AG04450 (cell line): ENCODE measurements at places on chromosomes 4 and X.

DNA sequence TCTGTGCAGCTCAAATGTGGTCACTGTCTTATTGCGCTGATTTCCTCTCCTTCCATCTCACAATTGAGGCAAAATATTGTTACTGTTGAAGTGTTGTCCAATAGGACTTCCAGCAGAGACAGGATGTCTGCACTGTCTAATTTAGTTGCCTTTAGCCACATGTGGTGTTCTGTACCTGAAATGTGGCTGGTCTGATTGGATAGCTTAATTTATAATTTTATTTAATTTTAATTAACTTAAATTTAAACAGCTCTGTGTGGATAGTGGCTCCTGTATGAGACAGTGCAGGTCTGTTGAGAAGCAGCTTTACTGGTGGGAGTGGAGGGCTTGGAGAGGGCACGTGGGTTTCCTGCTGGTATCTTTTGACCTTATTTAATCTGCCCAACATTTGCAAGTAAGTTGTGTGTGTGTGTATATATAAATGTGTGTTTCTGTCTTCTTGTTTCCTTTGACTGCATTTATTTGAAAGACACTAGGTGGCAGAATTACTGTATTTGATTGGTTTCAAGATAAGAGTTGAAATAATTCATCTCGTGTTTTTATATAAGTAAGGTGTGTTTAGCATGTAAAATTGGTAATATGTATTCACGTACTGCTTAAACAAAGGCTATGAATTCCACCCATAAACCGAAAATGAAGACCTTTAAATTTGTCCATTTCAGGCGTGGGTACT, 55.3 kb upstream of the MSANTD1 start:
- DNase-seq, result no peak

DNA sequence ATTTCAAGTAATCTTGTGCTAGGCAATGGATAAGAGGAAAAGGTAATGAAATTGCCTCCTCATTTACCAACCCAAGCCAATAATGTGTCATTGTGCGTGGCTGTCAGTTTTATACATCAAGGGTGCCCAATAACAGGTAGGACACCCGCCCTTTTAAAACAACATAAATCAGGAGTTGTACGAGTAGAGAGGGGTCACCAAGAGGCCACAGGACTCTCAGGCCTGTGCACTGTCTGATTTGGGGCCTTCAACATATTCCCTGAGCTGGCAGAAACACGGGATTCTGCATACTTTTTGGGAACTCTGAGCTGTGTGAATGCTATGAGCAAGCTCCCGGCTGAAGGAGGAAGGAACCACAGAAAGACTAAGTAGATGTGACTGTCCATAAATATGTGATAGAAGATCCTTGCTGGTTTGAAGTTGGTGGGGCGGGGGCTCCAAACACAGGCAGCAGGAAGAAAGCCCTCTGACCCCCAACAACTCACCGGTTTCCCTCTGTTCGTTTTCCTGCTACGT, 82.7 kb upstream of the MAML3 start:
- DNase-seq, result no peak

GRCh38 chr4:35216636-35217035, 1027.7 kb downstream of the ARAP2 start:
- no peak for DNase-seq

- no peak for DNase-seq
Measured at GRCh38 chr4:103425406-103425805, 227.3 kb upstream of the CENPE start.

- no peak for DNase-seq
Measured at GRCh38 chr4:144547678-144548298, 98.2 kb upstream of the HHIP start.

GRCh38 chr4:4564522-4564921, 22.7 kb upstream of the STX18 start:
- DNase-seq, result no peak

- DNase-seq, result no peak
Measured at GRCh38 chrX:10110984-10111363, 45.8 kb upstream of the CLCN4 start.

DNA sequence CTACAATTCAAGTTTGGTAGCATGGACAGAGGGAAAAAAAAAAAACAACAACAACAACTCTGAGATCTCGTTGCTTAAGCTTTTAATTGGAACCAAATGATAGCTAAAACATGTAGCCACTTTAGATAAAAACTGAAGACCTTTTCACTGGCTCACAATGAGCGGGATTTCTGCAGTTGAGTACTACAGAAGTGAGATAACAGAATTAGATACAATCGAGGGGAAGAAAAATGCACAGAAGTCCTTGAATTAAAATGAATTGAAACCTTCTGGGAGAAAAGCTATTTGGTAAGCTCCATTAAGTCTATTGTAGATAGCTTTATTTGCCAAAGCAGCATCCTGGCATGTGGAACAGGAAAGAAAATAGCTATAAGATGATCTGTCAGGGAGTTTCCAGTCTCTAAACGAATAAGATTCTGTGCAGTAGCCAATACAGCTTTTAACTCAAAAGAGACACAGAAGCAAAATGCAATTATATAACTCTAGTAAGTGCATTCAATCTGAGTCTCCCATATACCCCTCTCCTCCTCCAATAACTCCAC, 248.5 kb downstream of the ENOX2 start:
- DNase-seq, result no peak

DNA sequence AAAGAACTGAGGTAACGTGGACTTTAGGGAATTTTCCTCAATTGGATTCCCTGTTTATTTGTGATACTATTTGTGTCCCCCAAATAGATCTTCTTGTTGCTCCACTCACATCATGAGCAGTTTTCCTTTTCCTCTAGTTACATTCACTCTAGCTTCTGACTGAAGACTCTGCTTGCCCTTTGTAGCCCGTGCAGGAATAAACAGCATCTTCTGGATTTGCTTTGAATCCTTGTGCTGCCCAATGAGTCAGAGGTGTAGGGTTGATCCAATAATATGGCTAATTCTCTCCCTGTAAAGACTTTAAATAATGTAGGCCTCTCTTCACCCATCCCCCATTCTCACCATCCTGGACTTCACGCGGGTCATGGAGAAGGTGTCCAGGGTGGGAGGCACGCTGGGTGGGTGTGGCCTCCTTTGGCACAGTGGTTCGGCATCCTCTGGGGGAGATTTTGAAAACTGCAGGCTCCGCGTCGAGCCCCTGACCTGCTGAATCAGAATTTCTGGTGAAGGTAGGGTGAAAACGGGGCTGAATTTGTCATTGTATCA, 9.0 kb downstream of the HAND2 start:
- DNase-seq, result no peak

DNA sequence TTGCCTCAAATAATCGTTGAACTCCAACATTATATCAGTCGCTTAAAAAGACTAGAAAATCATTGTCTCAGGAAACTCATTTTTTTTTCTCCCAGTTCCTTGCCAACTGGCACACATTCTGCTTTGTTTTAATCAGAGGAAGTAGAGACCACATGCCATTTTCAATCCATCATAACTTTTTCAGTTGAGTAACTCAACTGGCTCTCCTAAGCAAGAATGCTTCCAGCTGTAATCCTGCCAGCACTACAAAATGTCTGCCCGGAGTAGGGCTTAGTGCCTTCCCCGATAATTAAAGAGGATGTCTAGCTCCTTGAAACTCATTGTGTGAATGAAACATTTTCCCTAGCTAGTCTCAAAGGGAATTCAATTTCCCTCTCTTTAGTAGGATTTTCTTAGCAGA, 33.0 kb downstream of the FREM3 start:
- no peak for DNase-seq

DNA sequence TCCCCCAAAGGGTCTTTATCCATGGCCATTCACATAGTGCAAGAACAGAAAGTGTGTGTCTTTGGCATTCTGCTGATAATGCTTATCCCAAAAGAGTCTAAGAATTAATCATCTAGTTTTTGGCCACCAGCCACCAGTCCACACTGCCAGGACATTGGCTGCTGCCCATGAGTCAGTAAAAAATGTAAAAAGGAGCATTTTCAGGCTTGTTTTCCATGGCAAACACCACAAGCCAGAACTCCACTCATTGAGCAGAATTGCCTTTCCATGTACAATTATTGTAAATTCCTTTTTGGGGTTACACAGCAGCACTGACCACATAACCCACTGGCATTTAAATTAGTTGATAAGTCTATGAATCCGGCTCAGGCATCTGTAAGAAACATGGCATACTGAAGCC, 89.2 kb upstream of the PRDX4 start:
- no peak for DNase-seq
